ENCODE measurements at places on chromosomes 5 and 9.

GRCh38 chr5:148966348-148966747, 96.5 kb downstream of the SH3TC2 start:
- DNase-seq = no peak

GRCh38 chr9:69660304-69660703, 11.9 kb downstream of the APBA1 start:
- no peak for DNase-seq

DNA sequence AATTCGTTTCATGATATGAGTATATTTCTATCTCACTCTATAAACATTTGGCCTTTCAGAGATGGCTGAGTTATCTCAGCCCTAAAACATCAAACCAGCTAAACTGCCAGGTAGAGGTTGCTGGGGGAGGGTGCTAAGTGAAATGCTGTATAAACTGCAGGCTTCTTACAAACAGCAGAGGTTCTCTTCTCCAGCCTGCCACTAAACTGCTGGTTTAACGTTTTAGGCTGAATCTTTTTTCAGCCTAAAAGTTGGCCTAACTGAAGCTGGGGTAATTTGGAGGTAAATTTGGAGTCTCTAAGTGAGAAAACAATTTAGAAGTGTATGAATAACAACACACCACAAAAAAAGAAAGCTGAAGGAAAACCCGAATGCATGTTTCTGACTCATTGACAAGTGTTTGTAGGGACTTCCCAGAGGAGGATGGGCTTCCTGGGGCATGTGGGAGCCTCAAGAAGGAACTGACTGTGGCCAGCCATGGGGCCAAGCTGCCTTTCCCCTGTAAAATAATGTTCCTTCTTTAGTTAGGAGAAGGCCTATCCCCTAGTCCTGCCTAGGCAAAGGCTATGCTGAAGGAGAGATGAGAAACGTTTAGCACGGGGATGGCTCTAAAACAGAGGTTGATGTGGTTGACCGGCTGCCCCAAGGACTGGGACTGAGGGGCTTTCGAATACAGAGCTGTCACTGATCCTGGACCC, 44.3 kb downstream of the SLC28A3 start:
- peak; percentile 51 for DNase-seq

GRCh38 chr5:112276991-112277390, 142.1 kb downstream of the EPB41L4A start:
- no peak for DNase-seq

DNA sequence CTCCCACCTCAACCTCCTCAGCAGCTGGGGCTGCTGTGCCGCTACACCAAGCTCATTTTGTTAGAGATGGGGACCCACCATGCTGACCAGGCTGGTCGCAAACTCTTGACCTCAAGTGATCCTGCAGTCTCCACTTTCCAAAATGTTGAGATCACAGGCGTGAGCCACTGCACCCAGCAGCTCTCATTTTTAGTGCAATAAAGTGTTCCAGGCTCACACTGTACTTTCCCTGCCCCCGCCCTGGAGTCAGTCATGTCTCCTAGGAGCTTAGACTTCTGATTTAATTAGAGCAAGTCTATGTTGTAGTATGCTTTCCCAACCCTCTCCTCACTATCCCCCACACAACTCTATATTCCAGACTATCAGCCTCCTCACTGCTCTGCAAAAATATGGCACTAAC, 238.0 kb upstream of the ACTBL2 start:
- DNase-seq = no peak

GRCh38 chr5:150122158-150122510, 33.5 kb downstream of the PDGFRB start:
- peak; percentile 12 for DNase-seq

DNA sequence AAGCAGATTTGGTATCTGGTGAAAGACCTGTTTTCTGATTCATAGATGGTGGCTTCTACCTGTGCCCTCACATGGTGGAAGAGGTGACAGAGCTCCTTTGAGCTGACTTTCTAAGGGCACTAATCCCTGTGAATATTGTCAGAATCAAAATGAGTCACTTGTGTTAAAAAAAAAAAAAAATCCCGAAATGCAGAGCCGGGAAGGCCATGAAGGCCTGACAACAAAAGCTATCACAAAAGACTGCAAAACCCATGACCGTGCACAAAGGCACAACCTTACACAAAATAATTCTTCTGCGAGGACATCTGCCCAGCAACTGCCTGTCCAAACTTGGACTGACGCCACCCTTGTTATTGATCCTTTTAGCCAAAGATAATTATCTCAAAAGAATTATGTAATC, 19.6 kb upstream of the UBTD2 start:
- no peak for DNase-seq
